ENCODE measurements at places on chromosomes 3 and 15.

GRCh38 chr3:37262816-37263393 lies 88.5 kb upstream of the LRRFIP2 start:
- no peak for DNase-seq

DNA sequence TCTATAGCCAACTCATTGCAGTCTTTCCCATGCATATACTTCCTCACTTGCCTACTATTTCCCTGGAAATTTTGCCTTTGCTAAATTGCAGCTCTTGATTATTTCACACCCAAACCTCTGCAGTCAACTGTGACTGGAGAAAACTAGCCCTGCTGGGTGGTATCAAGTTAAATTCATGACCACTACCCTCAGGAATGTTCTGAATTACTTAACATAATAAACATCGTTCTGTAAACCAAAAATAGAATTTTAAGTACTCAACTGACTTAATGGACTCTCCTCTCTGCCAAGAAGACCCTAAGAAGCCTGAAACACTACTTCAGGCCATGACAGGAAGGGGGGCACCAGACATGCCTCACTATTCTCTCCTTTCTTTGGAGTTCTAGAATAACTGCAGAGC lies 1278.0 kb upstream of the GBE1 start:
- peak; percentile 5 for DNase-seq

- no peak for DNase-seq
Observed at GRCh38 chr3:55294557-55294956, 192.5 kb downstream of the WNT5A start.

GRCh38 chr3:55443346-55443745 lies 43.8 kb downstream of the WNT5A start:
- DNase-seq = no peak

DNA sequence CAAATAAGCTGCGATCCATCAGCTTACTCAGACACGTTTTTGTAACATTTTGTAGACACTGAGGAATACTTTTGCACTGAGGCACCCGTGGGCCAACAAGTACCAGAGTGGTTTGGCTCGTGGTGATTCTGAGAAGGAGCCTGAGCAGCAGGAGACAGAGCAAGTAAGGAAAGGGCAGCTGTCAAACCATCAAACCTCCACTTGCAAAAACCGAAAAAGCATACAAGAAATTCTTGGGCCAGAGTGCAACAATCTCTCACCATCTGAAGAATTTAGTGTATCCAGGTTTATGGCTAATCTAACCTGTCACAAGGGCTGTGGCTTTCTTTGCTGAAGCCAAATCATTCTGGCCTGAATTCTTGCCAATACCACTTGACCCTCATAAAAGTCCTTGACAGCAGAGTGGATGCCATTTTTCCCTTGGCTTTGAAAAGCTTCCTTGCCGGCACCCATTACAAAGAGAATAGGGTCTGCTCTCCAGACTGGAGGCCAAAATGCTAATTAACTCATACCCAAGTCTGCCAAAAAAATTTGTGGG lies 56.7 kb downstream of the MYO1E start:
- DNase-seq = no peak

DNA sequence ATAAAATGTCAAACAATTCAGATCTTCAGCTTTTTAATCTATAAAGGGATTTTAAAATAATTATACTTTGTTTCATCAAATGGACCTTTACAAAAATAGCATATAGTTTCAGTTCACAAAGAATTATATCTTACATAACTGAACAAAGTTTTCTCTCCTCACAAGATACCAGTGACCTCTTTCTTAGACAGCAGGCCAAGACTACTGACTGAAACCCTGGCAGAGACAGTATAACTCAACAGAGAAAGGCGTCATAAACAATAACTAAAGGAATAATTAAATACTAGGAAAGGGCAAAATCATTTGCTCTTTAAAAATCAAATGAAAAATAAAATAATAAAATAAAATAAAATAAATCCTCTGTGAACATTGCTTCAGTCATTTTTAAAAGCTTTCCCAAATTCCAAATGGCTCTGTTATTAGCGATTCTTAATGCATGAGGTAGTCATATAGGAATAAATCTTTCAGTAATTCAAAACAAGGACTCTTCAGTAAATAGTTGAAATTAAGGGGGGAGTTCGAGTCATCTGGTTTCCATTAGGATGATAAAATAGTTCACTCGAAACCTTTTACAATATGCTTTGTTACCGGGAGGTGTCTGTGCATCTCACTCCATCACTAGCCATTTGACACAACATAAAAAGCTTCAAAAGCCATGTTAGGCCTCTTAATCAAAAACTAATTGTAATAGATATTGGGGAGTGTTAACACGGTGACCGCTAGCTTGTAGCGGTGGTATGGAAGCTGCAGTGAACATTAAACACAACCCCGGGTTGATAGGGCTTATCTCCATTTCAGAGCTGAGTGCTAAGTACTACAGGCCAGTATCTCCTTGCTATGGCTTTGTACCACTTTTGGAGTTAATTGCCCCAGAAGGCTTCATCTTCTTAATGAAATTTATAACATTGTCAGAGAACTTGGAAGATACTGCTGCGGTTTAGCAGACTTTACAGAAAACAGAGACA lies 142.9 kb upstream of the NR2F2 start:
- no peak for DNase-seq

DNA sequence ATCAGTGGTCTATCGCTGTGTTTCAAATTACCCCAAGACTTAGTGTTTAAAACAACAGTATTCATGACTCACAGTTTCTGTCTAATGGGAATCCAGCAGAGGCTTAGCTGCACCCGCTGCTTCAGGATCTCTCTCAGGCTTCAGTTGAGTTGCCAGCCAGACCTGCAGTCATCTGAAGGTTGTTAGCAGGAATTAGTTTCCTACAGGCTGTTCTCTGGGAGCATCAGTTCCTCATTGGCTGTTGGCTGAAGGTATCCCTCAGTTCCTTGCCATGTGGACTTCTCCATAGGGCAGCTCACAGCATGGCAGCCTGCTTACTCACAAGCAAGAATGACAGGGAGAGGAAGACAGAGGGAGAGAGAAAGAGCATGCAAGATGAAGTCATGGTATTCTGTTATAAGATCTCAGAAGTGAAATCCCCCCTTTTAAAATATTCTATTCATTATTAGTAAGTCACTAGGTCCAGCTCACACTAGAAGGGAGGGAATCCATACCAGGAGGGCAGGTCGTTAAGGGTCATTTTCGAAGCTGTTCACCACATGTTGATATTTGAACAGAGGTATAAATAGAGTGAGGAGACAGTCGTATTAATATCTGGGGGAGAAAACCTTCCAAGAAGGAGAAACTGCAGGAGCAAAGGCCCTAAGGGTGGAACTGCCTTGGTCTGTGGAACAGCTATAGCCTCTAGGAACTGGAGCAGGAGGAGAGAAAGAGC lies 473.9 kb upstream of the PPP2R3A start:
- DNase-seq = no peak

DNA sequence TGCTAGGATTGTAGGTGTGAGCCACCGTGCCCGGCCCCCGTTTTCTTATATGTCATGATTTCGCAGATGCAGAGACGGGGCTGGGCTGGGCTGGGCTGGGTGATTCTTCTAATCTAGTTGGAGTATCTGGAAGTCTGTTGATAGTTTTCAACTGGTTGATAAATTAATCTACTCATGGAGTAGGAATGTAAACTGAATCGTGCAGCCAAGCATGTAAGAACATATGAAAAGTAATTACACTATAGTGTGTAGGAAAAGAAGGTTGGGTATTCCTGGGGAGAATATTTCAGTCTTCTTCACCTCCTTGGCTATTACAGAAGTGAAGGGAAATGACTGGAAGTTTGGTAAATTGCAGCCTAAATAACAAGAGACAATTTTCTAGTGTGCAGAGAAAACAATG lies 82.6 kb upstream of the MAGI1 start:
- no peak for DNase-seq

GRCh38 chr3:143826296-143826695 lies 22.0 kb downstream of the SLC9A9 start:
- no peak for DNase-seq

- no peak for DNase-seq
Observed at GRCh38 chr15:67560320-67560719, 17.8 kb downstream of the MAP2K5 start.

DNA sequence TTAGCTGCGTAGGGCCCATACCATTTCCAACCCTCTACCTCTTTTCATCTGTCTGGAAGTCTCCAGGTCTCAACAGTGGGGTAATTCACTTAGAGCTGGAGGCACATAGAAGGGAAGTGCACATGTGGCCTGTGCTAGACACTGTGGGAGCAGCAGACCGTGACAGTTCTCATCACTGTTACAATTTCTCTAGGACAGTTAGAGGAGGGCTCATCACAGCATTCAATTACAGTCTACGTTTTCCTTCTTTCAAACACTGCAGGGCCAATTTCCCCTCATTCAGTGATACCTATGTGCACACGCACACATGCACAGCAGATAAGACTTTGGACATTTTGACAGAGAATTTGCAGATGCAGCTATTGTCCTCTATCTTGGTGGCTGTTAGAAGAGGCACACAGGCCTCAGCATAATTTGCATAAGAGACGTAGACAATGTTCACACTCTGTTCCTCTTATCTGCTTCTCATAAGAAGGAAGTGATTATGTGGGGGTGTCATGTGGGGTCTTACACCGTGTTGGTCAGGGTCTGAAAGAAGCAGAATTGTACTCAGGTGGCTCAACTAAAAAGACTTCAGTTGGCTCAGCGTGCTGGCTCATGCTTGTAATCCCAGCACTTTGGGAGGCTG lies 12.6 kb upstream of the HRG start:
- no peak for DNase-seq

- no peak for DNase-seq
Observed at GRCh38 chr3:11556851-11557644, 86.7 kb downstream of the VGLL4 start.

DNA sequence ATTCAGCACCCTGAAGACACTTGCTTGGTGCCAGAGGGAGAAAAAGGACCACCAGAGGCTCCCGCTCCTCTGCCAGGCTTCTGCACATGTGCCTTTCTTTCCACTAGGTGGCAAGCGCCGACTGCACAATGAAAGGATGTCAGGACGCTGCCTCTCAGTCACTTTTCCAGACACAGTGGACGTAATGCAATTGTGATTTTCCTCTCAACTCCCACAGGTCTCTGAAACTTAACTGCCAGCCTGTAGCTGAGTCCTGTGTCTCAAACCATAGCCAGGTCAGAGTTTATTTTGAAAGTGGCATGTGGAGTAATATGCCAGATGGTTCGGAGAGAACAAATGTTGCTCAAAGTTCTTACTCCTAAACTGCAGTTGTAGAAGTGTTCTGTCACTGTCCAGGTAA lies 162.9 kb downstream of the ITPR1 start:
- peak; percentile 75 for DNase-seq

- DNase-seq = peak; percentile 73
Observed at GRCh38 chr15:69893863-69894262, 203.9 kb downstream of the TLE3 start.

GRCh38 chr15:43095708-43096347 lies 10.0 kb downstream of the UBR1 start:
- DNase-seq = no peak

GRCh38 chr3:128195369-128195768 lies 42.1 kb downstream of the EEFSEC start:
- DNase-seq = no peak

DNA sequence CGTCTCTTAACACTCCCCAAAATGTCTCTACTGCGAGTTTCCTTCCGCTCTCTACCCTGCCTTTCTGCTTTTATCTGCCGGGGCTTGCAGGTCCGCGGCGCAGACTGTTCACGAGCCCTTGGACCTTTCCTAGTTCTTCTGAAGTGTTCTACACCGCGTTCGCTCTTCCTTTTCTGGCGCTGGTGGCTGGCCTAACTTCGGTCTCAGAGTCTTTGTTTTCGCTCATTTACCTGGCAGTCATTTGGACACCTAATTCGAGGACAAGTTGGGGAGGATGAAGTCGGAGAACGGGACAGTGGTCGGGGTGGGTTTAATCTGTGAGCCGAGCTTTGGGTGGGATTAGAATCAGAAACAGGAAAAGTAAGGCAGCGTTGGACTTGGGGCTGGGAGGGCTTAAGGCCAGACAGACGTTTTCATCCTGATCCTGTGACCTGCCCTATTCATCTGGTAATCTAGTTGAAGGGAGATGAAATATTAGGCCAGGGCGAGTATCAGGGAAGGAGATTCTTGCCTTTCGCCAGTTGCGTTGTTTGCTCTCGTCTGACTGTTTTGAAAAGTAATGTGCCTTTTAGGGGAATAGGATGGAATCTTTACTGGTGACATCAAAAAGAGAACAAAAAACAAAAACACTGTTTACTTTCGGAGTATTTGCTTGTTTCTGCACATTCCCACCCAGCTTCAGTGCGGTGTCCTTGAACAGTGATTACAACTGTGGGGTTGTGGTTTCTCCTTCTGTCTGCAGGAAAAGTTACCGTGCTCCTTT lies 1.8 kb downstream of the DIPK2A start:
- DNase-seq = peak; percentile 46

- no peak for DNase-seq
Observed at GRCh38 chr15:64982472-64982871, 7.2 kb downstream of the SPG21 start.

DNA sequence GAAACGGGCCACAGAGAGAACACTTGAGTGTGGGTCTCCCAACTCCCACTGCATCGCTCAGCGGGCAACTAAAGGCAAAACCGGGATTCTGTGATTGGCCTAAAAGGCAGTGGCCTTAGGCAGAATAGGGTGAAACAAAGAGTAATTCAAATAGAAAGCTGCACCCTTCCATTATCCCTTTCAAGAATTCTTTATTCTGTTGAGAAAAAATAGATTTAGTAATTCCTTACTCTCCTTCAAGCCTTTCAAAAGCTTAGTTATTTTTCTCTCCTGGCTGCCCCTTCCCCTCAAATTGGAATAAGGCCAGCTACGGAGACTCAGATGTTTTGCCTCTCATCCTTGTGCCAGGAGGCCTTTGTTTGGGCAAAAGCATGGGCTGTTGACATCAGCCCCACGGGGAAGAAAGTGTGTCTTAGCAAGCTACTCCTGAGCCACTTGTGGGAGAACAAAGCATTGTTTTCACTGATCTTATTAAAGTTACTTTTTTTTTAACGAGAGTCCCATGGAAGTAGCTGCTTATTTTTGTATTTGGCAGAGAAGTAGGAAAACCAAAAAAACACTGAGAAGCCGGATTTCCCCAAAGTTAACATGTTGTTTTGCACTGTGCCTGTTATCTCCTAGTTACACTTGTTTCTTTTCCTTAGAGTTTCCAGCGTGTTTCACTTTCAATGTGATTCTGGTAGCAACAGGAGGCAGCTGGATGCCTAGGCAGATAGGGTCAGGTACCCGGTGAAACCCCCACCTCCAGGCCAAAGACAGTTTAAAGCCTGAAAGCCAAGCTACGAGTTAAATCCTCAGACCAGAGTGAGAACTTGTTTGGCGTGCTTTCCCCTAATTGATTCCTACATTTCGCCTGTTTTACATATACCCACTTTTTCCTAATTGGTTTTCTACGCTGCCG lies 2.2 kb downstream of the ST6GAL1 start:
- no peak for DNase-seq

DNA sequence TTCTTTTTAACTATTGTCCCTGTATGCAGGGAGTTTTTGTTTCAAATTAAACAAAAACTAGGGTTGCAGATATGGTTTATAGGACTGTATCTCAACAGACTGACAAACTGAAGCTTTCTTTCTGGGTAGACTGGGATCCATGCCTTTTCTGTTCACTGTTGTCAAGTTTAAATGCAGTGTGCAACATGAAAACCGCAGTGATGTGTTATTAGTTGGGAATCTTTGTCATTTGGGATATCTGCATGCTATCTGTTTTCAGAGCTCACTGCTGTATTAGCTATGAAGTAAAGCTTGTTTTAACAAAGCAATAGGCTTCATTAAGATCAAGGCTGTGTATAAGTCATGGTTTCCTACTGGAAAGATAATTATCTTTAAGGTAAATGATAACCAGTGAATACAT lies 21.4 kb upstream of the MCF2L2 start:
- no peak for DNase-seq

Data from HTR-8/SVneo (cell line).